ENCODE measurements at places on chromosomes 2 and 18.

DNA sequence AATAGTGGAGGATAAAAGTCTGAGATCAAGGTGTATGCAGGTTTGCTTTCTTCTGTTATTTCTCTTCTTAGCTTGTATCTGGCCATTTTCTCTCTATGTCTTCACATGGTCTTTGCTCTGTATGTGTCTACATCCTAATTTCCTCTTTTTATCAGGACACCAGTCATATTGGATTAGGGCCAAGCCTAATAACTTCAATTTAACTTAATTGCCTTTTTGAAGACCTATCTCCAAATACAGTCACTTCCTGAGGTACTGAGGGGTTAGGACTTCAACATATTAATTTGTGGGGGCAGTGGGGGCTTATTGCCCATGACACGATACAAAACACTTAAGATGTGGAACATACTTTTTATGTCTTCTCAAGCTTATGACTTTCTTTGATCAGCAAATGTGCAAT is 632.9 kb upstream of the CELF4 start:
- no peak for DNase-seq

- no peak for DNase-seq
Observed at GRCh38 chr2:20674974-20675679, 8.2 kb downstream of the GDF7 start.

DNA sequence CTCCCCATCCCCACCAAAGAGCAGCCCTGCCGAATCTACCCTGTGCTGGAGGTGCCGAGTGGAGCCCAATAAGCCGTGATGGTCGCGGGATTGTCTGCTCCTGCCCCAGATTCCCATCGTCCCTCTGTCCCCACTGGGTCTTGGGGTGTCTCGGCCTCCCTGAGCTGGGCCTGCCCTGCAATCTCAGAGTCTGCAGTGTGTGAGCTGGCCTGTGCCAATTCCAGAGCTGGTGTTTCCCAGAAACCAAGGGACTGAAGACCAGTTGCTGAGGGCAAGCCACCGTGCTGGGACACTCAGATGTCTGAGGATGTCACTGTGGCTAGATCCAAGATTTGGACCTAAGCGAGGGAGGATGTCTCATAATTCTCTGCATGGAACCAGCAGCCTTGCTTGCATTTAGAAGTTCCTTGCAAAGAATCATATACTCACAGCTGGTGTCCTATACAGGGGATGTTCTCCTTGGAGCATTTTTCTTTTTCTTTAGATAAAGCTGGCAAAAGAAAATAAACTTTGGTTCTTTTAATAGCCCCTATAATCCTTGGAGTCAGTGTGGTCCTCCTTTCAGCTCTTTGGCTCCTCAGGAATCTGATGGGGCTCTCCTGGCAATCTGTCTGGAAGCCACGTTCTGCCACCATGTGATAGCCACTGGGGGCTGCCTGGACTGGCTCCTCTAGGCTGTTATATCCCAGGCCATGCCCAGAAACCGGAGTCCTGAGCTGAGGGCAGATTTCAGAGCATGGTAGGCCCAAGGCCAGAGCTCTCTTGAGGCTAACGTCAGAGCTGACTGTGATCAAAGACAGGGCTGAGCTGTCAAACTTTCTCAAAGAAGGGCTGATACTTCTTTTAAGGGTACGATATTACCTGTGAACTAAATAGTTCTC is 140.1 kb upstream of the HAAO start:
- no peak for DNase-seq

DNA sequence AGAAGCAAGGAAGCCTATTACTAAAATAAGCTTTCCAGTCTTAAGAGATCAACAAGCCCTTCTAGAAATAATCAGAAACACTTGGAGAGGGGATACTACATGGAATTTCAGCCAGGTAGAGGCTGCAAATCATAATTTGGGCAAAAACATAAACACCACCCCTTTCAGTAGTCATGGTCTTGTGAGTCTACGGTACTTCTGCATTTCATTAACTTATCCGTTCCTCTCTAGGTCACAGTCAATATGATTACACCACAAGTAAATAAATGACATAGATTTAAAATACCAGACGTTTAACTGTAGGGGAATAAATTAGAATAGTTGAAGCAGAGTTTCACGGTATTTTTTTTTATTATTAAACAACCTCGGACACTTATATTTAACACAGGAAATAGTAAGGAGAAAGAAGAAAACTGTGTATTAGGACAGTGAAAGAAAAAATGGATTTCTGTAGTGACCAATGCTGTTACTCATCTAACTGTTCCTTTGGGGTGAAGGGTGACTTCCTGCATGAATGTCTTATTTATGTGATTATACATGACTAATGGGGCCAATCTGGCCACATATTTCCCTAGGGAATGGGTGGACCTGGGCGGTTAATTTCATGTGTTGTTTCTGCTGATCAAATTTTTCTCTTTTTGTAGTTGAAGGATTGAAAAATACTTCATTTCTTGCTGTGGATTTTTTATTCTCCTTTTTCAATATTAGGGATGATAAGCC is 456.6 kb upstream of the UBE2E3 start:
- DNase-seq = no peak

GRCh38 chr2:222548992-222549391 is 106.9 kb downstream of the FARSB start:
- DNase-seq = no peak

GRCh38 chr2:10267551-10268465 is 34.9 kb upstream of the HPCAL1 start:
- DNase-seq = no peak

GRCh38 chr2:30588994-30589393 is 141.9 kb downstream of the LCLAT1 start:
- no peak for DNase-seq

DNA sequence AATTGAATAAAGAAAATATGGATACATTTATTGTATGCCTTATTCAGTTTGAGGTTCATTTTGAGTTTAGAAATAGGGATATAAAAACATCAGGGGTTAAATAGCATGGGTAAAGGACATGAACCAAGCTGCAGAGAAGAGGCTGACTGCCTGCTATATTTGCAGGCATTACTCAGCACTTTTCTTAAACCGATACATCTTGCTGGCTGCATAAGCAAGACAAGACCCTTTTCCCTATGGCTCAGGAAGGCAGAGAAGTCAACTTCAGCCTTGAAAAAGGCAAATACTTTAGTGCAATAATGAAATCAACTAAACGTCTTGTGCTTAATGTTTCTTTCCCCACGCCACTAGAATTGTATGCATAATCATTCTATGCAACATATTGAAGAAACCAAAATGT is 36.4 kb downstream of the SCN1A start:
- DNase-seq = no peak

GRCh38 chr2:213763354-213763753 is 479.1 kb downstream of the SPAG16 start:
- no peak for DNase-seq

- DNase-seq = no peak
Observed at GRCh38 chr2:3751806-3752205, 48.4 kb downstream of the DCDC2C start.
